ENCODE measurements at places on chromosomes 11 and 22.

- DNase-seq: no peak
Observed at GRCh38 chr22:47442821-47443220, 680.4 kb downstream of the TBC1D22A start.

DNA sequence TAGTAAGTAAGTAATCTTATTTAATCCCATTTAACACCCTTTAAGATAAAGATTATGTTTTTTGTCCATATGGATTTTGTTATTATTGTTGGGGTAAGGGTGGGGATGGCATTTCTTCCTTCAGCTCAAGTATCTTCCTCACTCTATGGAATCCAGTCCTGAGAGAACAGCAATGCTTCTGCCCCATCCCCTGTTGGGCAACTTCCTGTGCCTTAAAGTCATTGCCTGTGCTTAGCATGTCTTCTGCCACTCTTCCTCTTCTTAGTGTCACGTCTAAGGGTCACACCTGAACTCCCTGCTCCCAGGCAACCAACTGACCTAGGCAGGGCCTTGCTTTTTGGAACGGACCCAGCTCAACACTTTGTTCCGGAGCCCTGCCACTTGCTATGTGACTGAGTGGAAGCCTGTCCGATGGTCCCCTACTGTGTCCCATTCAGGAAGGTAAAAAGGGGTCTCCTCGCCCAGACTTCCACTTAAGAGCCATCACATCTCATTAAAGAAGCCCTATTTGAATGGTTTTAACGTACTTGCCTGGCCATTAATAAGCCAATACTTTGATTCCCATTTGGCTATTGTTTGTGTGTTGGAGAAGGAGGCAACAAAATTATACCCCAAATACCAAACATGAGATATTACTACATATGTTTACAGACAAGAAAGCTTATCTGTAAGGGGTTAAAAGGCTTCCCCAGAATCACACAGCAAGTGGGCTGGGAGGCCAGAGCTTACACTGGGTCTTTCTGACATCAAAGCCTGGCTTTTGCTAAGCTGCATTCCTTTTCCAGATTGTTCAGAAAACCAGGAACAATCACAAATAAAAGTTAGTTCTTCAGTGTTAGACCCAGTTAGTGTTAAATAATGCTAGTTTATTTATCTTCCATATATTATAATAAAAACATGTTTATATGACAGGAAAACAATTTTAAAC, 59.2 kb downstream of the RAB38 start:
- no peak for DNase-seq

DNA sequence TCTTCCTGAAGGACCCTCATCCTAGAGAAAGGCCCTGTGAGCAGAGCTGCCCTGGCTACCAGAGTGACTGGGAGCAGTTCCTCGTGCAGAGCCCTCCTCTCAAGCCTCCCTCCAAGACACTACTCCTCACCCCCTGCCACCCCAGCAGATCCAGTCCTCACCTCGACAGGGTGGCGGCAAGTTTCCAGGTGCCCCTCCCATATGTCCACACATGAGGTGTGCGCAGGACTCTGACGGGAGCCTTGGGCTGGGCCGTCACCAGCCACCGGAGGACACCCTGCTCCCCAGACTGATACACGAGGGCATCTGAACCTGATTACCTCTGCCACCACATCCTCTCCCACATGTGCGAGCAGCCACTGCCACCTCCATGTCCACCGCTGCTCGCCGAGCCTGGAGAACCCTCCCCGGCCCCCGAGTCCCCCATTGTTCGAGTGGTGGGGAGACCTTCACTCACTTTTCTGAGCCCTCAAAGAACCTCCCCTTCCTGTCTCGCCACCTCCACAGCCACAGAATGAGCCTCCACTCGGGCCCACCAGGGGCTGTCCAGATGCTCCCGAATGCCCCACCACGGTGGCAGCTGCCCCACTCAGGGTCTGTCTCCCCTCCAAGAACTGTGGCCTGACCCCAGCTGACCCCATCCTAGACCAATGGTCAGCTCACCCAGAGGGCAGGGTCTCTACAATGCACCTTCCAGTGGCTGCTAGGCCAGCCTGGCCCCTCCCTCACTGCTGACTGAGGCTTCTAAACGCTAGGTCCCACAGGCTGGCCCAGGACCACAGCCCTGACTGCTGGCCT, 62.5 kb downstream of the DGCR2 start:
- no peak for DNase-seq

GRCh38 chr11:26493616-26494015, 78.4 kb downstream of the MUC15 start:
- DNase-seq: no peak

GRCh38 chr11:93073026-93073425, 103.6 kb downstream of the MTNR1B start:
- no peak for DNase-seq

DNA sequence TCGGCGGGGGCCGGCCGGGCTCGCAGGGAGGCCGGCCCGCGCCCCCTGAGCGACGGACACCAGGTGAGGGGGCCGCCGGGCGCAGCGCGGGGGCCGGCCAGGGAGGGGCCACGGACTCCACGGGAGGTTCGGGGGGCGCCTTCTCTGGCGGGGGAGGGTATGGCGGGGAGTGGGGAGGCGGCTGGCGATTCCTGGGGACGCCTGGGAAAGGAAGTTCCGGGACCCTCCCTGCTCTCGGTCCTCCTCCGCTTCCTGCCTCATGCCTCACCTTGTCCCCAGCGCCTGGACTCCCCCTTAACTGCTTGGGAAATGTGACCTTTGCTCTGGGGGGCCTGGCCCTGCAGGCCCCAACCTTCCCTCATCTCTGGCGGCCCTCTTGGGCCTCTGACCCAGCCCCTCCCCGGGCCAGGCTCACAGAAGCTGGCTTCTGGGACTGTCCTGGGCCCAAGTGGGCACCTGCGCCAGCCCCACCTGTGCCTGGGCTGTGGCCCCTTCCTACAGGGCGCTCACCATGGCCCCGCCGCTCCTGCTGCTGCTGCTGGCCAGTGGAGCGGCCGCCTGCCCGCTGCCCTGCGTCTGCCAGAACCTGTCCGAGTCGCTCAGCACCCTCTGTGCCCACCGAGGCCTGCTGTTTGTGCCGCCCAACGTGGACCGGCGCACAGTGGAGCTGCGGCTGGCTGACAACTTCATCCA, 516 bp downstream of the LRFN4 start:
- DNase-seq: no peak
